Forelimb muscle (tissue), 1 donor: ENCODE measurements at places on chromosomes 7 and 10.

- no peak for DNase-seq
Measured at GRCh38 chr10:4212111-4212630, 427.2 kb upstream of the KLF6 start.

- DNase-seq: no peak
Measured at GRCh38 chr10:96124230-96125141, 5.6 kb upstream of the ZNF518A start.

DNA sequence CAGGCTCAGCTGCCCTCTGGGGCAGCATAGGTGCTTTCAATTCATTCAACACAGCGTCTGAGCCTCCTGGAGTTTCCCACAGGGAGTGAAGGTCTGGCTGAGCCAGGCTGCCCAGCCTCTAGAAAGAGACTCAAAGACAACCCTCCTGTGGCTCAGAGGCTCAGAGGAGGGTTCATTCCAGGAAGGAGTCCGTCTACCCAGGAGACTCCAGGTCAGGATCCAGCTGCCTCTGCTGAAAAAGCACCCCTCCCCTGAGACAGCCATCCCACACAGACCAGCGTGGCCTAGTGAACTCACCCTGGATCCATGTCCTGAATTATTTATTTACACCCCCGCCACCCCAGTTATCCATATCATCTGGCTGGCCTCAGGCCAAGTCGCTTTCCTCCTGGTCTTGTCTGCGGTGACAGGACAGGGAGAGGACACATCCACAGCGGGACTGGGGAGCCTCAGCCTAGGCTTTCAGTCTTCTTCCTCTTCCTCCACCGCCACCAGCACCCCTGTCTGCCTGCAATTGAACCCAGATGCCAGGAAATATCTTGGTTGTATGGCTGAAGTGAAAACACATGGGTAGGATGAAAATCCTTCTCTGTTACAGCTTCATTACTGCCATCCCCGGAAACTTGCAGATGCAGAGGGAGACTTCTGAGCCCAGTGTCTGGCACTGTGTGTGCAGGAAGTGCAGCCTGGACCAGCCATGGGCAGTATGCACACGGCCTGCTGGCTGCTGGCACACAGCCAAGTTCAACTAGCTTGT is 44.0 kb upstream of the COL13A1 start:
- no peak for DNase-seq

DNA sequence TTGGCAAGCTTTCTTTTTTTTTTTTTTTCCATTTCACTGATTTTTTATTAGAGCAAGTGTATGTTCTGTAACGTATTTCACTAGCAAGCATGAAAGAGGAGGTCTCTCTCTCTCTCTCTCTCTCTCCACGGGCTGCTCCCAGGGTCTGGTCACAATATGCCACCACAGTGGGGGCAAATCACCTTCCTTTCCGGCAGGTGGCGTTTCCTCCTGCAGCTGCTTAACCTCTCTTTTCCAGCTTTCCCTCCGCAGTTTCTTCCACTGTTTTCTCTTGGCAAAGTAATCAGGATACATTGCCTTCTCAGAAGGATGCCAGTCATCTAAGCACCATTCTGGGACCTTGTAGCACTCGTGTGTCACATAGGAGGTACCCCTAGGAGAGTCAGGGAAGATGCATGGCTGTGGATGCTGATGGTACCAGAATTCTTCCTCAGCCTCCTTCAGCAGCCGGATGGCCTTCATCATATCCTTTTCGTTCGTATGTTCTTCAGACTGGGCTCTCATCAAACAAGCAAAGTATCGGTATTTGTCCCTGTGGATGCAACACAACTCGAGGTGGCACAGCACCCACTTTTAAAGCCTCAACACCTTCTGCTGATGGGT is 197.3 kb upstream of the PODXL start:
- DNase-seq: no peak

GRCh38 chr10:7471720-7472367 is 61.0 kb upstream of the SFMBT2 start:
- no peak for DNase-seq
